GM18507 (cell line): ENCODE measurements at places on chromosomes 12 and 14.

DNA sequence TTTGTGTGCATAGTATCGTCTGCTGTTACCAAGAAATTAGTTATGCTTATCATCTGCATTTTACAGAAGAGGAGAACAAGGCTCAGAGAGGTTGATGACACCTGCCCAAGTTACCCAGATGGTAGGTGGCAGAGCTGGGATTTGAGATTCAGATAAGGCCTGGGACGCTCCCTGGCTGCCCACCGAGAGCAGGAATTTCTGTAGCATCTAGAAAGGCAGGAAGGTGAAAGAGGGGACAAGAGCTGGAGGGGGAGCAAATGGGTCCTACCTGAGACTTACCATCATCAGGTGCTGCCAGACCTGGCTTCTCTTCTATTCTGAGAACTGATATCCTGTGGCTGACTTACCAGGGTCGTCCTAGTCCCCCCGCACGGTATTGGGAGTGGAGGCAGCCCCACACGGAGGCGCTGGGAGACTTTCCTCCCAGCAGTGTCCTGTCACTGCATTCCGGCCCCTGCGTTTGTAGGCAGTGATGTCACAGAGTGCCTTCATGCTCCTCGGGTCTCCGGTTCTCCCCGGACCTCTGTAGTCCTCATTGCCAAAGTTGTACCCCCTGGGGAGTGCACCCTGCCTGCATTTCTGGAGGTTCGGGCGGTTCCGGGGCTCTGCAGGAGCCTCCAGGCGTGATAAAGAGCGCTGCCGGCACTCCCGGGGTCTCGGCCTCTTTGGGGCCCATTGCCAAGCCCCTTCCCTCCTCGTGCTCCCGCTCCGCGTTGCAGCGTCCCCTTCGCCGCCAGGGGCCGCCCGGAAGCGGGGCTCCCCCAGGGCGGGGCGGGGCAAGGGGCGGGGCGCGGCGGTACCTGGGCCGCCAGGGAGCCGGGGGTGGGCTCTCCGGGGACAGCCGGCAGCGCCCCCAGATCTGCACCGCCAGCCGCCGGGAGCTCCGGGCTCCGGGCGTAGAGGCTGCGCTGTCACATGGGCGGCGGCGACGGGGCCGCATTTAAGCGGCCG, at the start of gene CABP1:
CABP1 (plus strand) TSS at position 856 of the 951 bp plus-strand sequence; CDS start at position 916, 60 bp downstream.
- peak; percentile 55 for DNase-seq

GRCh38 chr12:87866578-87867292, 162.5 kb downstream of the C12orf50 start:
- DNase-seq = no peak

GRCh38 chr14:49408187-49408933, 177.8 kb downstream of the RPS29 start:
- no peak for DNase-seq

DNA sequence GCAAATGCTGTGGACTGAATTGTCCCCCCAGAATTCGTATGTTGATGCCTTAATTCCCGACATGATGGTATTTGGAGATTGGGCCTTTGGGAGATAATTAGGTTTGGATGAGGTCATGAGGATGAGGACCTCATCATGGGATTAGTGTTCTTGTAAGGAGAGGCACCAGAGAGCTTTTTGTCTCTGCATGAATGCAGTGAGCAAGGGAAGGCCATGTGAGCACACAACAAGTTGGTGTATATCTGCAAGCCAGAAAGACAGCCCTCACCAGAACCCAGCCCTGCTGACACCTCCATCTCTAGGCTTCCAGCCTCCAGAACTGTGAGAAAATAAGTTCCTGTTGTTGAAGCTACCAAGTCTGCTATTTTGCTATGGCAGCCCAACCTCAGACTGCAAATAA, 51.9 kb upstream of the SMCO2 start:
- DNase-seq = no peak

- no peak for DNase-seq
Measured at GRCh38 chr12:25581067-25581466, 28.0 kb upstream of the LMNTD1 start.
